ENCODE measurements at places on chromosomes 11 and 22.

- no peaks in the 10 kb centered on the region for H3K36me3 ChIP-seq
- H3K4me3 ChIP-seq, result no peak overlapping the region
- no peak for DNase-seq
Observed at GRCh38 chr11:35049859-35050531, 89.0 kb upstream of the CD44 start.

- no peaks in the 10 kb centered on the region for H3K27me3 ChIP-seq
- H3K4me3 ChIP-seq, result no peak overlapping the region
- no peak for DNase-seq
- no peak overlapping the region for H3K27ac ChIP-seq
- H3K4me1 ChIP-seq, result no peaks in the 10 kb centered on the region
Observed at GRCh38 chr11:110991661-110992355, 253.7 kb upstream of the POU2AF2 start.

GRCh38 chr22:49970528-49971231, 10.1 kb downstream of the PIM3 start:
- H3K27me3 ChIP-seq, result no peaks in the 10 kb centered on the region
- H3K4me3 ChIP-seq, result peak overlapping the region; percentile 96
- H3K27ac ChIP-seq, result peak overlapping the region; percentile 82
- peaks cover 41% of the 10 kb centered on the region for H3K4me1 ChIP-seq

GRCh38 chr11:100778166-100778785, 91.2 kb downstream of the ARHGAP42 start:
- no peaks in the 10 kb centered on the region for H3K36me3 ChIP-seq
- H3K27me3 ChIP-seq, result no peaks in the 10 kb centered on the region
- H3K27ac ChIP-seq, result no peak overlapping the region

- no peaks in the 10 kb centered on the region for H3K27me3 ChIP-seq
- H3K27ac ChIP-seq, result no peak overlapping the region
- peaks cover 50% of the 10 kb centered on the region for H3K36me3 ChIP-seq
- DNase-seq, result no peak
- H3K4me3 ChIP-seq, result no peak overlapping the region
Observed at GRCh38 chr11:45933131-45933831, 10.8 kb downstream of the LARGE2 start.

- no peaks in the 10 kb centered on the region for H3K27me3 ChIP-seq
- H3K27ac ChIP-seq, result no peak overlapping the region
- H3K36me3 ChIP-seq, result no peaks in the 10 kb centered on the region
- no peak for DNase-seq
Observed at GRCh38 chr11:77310721-77311120, 9.2 kb upstream of the GDPD4 start.

- no peaks in the 10 kb centered on the region for H3K27me3 ChIP-seq
- DNase-seq, result no peak
- H3K4me1 ChIP-seq, result peaks cover 20% of the 10 kb centered on the region
- H3K27ac ChIP-seq, result no peak overlapping the region
Observed at GRCh38 chr11:13450832-13451397, 12.1 kb downstream of the BTBD10 start.

DNA sequence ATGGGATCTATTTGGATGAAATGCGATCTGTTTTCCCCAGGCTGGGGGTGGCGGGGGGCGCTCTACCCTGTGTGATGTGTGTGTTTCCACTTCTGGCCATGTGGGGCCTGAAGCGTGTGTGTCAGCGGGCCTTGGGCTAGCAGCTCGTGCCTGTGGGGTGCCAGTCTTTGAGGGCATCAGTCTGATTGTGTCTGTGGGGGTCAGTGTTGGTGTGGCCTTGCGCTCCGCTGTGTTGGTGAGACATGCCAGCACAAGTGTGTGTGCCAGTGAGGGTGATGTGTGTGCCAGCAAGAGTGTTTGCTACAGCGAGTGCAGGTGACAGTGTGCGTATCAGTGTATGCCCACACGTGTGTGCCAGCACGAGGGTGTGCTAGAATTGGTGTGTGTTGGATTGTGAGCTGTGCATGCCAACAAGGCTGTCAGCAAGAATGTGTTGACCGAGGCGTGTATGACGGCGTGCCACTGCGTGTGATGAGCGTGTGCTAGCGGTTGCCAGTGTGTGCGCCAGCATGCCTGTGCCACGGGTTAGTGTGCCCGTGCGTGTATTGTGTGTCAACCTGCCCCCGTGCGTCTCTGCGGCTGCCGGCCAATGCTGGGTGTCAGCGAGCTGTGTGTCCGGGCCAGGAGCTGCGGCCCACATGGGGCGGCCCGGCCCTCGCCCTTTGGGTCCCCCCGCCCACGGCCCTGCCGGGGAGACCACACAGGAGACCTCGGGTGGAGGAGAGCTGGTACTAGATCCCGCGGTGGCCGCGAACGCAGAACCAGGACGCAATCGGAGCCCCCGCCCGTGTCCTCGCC, 519 bp downstream of the ARRB1 start:
- no peak overlapping the region for H3K27ac ChIP-seq
- peak overlapping the region; percentile 84 for H3K4me3 ChIP-seq
- no peaks in the 10 kb centered on the region for H3K27me3 ChIP-seq
- peaks cover 54% of the 10 kb centered on the region for H3K4me1 ChIP-seq

DNA sequence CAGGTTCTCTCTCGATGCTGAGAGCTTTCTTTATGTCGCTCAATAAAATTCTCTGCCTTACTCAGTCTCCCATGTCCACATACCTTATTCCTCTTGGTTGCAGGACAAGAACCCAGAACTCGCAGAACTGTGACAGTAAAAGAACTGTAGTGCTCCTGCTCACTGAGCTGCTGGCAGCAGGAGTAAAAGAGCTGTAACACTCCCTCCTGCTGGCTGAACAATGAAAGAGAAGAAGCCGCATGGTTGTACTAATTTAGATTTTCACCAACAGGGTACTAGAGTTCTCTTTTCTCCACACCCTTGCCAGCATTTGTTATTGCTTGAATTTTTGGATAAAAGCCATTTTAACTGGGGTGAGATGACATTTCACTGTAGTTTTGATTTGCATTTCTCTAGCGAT, 433.2 kb downstream of the GUCY1A2 start:
- H3K27me3 ChIP-seq, result no peaks in the 10 kb centered on the region
- H3K27ac ChIP-seq, result no peak overlapping the region
- DNase-seq, result no peak
- H3K36me3 ChIP-seq, result no peaks in the 10 kb centered on the region
- no peaks in the 10 kb centered on the region for H3K4me1 ChIP-seq

- H3K36me3 ChIP-seq, result no peaks in the 10 kb centered on the region
- no peak overlapping the region for H3K27ac ChIP-seq
- DNase-seq, result no peak
- no peaks in the 10 kb centered on the region for H3K4me1 ChIP-seq
- H3K27me3 ChIP-seq, result no peaks in the 10 kb centered on the region
Observed at GRCh38 chr22:33073989-33074418, 15.8 kb upstream of the SYN3 start.

DNA sequence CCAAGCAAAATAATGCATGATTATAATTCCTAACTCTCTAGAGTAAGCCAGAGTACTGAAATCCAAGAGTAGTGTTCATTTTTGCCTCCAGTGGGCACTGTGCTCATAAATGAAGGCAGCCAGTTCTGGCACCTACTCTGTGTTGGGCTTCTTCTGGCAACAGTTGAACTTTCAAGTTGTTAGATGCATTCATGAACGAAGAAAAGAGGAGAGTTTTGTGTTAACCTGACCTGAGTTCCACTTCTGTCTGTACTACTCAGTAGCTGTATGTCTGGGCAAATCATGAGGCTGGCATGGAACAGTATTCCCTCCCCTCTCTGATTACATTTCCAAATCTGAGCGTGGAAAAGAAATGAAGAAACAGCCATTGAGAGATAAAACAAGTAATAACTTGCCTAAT, 20.3 kb upstream of the TENM4 start:
- H3K4me3 ChIP-seq, result no peak overlapping the region
- H3K4me1 ChIP-seq, result no peaks in the 10 kb centered on the region
- H3K36me3 ChIP-seq, result no peaks in the 10 kb centered on the region
- no peak for DNase-seq
- H3K27me3 ChIP-seq, result no peaks in the 10 kb centered on the region

DNA sequence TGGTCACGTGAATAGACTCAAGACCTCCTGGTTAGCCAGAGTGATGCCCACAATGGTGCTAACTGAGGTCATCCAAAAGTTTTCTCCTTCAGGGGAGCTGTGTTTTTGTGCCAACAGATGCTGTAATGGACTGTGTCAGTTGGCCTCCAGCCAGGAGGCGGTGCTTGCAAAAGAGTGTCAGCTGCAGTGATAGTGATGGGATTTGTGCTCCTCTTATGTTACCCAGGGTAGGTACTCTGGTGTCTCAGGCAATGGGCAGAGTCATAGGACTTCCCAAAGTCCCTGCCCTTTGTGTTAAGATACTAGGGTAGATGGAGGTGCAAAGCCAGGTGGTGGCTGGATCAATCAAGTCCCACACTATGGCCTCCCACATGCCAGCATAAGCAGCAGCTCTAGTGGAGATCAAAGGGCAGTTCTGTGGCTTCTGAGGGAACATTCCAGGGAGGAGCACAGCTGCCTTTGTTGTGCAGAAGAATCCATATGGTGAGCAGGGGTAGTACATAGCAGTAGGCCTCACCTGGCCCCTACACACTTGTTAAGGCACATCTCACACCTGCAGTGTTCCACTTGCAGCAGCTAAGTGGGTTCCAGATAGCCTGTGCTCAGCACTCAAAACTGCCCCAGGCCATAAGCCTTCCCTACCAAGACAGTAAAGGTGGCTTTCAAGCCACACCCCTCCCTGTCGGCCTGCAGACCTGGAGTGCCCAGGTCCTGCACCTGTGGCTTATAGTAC, 9.4 kb upstream of the FANCF start:
- no peaks in the 10 kb centered on the region for H3K36me3 ChIP-seq
- DNase-seq, result no peak
- no peak overlapping the region for H3K4me3 ChIP-seq

DNA sequence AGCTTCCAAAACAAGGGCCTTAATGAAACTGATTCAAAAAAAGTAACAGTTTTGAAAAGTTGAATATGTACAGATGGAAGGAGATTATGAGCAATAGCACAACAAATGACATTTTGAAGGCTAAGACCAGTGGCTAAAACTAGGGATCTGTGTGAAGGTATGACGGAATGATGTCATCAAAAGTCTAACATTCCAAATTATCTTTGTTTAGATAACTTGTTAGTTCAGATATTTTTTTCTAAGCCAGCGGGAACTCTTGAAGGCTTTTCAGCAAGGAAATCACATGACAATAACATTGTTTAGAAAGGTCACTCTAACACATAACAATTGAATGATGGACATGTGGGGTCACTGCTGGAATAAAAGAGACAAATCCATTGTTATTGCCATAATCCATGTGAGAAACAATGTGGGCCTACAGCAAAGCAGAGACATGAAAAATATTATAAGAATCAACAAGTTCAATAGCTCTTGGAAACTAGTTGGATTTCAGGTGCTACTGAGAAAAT, 260.5 kb downstream of the CASP12 start:
- H3K36me3 ChIP-seq, result no peaks in the 10 kb centered on the region
- H3K27me3 ChIP-seq, result no peaks in the 10 kb centered on the region
- no peak overlapping the region for H3K27ac ChIP-seq
- H3K4me3 ChIP-seq, result no peak overlapping the region
- no peak for DNase-seq

- H3K36me3 ChIP-seq, result no peaks in the 10 kb centered on the region
- H3K4me3 ChIP-seq, result no peak overlapping the region
- peaks cover 58% of the 10 kb centered on the region for H3K4me1 ChIP-seq
- H3K27me3 ChIP-seq, result no peaks in the 10 kb centered on the region
- no peak for DNase-seq
Observed at GRCh38 chr11:14317659-14318325, 41.2 kb downstream of the RRAS2 start.

GRCh38 chr11:10117709-10118351, 176.2 kb downstream of the SBF2 start:
- H3K36me3 ChIP-seq, result no peaks in the 10 kb centered on the region
- H3K27me3 ChIP-seq, result no peaks in the 10 kb centered on the region
- H3K27ac ChIP-seq, result no peak overlapping the region
- H3K4me3 ChIP-seq, result no peak overlapping the region

DNA sequence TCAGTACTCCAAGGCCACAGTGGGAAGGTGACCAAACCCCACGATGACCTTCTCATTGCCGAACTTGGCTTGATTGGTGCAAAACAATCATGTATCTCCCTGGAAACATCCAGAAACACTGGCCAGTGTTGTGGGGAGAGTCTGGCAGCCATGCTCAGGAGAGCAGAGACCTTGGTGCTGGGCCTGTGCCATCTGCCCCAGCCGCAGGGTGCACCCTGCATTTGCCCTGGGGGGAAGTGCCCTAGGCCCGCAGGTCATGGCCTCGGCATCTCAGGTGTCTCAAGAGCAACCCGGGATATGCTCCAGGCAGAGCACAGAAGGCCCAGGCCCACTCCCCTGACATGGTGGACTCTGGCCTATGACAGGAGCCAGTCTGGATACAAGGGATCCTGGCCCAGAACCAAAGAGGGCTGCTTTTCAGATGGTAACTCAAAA, 23.7 kb downstream of the ARVCF start:
- no peaks in the 10 kb centered on the region for H3K36me3 ChIP-seq
- H3K4me1 ChIP-seq, result peaks cover 81% of the 10 kb centered on the region
- no peak for DNase-seq
- no peak overlapping the region for H3K4me3 ChIP-seq
- H3K27me3 ChIP-seq, result no peaks in the 10 kb centered on the region

DNA sequence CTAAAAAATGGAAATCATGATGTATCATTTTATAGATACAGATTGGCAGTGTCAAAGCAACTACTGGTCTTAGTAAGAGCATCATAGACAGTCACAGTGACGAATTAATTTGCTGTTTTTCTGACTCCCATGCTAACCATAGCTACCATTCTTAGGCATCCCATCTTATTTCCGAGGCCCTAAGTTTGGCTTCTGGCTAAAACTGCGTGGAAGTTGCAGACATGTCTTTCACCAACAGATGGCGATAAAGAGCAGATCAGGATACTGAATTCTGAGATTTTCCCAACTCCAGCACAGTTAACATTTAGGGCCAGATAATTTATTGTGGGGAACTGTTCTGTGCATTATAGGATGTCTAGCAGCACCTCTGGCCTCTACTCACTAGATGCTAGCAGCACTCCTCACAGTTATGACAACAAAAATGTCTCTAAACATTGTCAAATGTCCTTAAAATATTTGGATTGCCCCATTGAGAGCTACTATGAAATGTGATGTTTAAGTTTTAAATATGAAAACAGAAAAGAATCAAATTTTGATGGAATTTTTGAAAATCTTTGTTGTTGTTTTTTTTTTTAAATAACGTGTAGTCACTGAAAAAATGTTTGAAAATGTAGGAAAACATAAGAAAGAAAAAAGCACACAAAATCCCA, 16.3 kb downstream of the OR2AG2 start:
- H3K36me3 ChIP-seq, result no peaks in the 10 kb centered on the region
- no peak for DNase-seq
- no peaks in the 10 kb centered on the region for H3K27me3 ChIP-seq
- no peak overlapping the region for H3K27ac ChIP-seq
- H3K4me1 ChIP-seq, result no peaks in the 10 kb centered on the region

GRCh38 chr11:108891909-108892511, 227.1 kb downstream of the DDX10 start:
- no peaks in the 10 kb centered on the region for H3K36me3 ChIP-seq
- no peaks in the 10 kb centered on the region for H3K27me3 ChIP-seq
- H3K4me3 ChIP-seq, result no peak overlapping the region
- no peaks in the 10 kb centered on the region for H3K4me1 ChIP-seq
- H3K27ac ChIP-seq, result no peak overlapping the region
